ENCODE measurements at places on chromosomes 3 and 15. TPM values are rescaled to one million over a fixed set of nuclear protein-coding genes. Genes with fewer than 3 reads are reported as not detected.

DNA sequence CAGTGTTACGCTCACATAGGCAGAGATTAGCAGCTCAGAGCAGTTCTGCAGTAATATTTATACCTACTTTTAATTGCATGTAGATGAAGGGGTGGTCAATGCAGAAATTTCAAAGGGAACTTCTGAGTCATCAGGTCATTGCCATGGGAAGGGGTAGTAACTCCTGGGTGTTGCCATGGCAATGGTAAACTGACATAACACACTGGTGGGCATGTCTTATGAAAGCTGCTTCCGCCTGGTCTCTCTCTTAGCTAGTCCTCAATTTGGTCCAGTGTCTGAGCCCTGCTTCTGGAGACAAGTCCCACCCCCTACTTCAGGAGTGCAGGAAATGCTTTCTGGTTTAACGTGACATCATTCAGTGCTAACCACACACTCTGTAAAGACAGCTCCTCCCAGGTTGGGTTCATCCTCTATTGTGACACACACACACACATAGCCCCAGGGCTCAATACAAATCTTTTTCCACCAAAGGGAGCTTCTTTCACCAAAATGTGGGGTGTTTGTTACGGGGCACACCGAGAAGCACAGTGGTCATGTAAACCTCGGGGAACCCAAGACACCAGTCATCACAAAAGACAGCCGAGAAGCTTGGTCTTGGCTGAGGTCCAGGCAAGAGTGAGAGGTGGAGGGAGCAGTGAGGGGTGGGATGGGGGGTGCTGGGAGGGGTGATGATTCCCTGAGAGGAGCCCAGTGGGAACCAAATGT is 74.5 kb downstream of the TLE3 start:
- DNase-seq: peak; percentile 75

DNA sequence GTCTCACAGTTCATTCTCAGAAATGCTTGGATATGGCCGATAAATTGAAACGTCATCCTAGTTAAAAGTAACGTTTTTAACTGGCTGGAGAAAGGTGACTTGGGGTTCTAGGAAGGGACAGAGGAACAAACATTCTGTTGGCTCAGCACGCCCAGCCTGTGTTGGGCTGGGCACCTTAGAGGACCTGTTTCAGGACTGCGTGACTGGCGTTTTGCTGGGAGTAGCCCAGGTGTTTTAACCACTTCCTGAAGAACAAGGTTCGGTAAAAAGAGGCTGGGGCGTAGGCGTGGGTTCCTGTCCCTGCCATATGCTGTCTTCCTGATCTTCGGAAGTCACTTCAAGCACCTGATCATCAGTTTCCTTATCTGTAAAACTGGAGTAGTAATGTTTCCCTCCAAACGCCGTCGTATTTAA is 1.1 kb upstream of the TLNRD1 start:
- DNase-seq: no peak

GRCh38 chr3:169022457-169022856 is 641.1 kb downstream of the MECOM start:
- DNase-seq: no peak

DNA sequence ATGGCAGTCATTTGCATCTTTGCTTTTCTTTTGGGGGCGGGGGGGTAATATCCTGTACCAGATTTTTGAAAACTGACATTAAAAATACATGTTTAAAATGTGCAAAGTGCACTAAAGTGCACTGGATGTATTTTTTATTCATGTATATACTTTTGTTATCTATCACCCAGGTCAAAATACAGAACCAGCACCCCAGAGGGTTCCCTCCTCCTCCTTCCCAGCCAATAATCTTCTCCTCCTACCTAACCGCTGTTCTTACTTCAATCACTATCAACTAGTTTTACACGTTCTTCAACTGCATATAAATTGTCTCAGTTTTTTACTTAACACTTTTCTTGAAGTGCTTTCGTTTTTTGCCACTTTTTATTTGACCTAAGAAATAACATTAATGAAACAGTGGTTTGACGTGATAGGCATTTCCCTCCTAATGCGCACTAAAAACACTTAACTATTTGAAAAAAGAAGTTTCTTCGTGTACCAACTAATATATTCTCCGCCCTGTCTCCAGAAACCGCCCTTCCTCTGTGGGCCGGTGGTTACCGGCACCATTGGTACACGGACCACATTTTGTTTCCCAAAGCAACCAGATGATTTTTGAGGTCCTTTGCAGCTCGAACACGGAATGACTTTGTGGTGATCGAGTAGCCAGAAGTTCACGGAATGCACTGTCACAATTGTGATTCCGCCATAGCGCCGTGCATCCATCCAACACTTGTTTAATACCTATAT is 836 bp upstream of the AKAP13 start:
- no peak for DNase-seq

DNA sequence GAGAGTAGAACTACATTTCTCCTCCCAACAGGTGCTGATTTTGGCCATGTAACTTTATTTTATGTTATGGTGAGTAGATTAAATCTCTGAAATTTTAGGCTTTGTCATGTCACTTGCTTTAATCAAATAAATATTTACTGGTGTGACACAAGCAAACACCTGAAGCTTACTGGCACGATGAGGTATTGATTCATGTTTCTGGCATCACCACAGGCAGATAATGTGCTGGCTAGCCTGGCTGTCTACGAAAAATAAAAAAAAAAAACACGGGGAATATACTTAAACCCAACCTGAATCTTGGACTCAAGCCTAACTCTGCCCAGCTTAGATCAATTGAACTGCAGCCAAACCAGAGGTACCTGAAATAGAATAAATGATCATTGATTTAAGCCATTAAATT is 65.6 kb upstream of the CADM2 start:
- no peak for DNase-seq

- no peak for DNase-seq
Observed at GRCh38 chr3:3189961-3190360, 10.5 kb upstream of the CRBN start.

DNA sequence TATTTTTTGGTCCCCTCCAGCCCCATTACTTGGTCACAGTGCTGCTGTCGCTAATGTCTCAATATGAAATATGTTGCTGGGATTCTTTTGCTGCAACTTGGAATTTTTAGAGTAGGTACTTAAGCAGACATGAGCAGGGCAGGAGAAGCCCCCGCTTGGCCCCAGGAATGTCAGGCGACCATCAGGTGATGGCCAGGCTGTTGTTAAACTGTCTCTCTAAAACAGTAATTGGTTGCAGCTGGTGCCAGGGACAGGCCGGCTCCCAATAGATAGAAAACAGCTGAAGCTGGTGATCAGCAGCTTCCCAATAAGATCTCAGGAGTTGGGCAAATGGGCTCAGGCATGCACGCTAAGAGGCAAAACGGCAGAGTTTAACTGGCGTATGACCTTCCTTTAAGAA is 329.9 kb upstream of the TBL1XR1 start:
- no peak for DNase-seq

DNA sequence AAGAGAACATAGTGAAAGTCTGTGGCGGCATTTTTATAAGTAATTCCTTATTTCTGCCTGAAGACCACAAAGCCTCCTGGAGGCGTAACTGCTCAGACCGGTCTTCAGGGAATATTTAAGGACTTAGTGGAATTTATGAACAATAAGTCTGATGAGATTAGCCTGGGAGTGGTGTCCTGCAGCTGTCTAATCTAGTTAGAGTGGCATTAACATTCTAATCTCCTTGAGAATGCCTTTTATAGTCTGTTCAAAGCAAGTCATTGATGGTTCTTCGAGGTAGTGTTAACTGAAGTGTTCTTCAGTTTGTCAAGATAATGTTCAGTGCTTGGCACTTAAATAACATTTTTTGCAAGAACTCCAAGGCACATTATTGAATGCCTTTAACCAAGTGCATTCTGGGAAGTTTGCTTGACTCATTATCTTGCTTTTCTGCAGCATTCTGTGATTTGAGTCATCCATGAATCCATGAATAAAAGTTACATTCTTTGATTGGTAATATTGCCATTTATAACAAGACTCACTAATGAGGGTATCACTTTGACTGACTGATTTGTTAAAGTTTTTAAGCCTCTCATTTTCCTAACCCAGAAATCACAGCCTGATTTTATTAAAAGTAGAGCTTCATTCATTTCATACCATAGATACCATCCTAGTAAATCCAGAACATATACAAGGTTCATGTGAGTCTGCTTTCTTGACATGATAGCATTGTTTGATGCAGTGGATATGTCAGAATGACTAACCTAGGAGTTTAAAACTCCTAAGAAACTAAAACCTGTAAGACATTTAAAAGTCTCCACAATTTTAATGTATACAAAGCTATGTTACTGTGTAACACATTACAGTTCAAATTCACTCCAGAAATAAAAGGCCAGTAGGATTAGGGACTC is 12.5 kb downstream of the RBM5 start:
- peak; percentile 66 for DNase-seq

GRCh38 chr15:101255051-101255395 is 3.2 kb upstream of the CHSY1 start:
- peak; percentile 41 for DNase-seq

DNA sequence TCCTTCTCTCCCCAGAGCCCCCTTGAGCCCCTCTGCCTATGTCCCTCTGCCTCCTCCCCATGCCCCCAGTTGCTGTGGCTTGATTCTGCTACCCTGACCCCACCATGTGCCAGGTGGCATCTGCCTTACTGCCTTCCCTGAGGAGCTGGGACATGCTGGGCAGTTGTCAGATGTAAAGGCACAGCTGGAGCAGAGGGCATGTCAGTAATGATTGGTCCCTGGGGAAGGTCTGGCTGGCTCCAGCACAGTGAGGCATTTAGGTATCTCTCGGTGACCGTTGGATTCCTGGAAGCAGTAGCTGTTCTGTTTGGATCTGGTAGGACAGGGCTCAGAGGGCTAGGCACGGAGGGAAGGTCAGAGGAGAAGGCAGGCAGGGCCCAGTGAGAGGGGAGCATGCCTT is 3.5 kb upstream of the PPCDC start:
- no peak for DNase-seq

DNA sequence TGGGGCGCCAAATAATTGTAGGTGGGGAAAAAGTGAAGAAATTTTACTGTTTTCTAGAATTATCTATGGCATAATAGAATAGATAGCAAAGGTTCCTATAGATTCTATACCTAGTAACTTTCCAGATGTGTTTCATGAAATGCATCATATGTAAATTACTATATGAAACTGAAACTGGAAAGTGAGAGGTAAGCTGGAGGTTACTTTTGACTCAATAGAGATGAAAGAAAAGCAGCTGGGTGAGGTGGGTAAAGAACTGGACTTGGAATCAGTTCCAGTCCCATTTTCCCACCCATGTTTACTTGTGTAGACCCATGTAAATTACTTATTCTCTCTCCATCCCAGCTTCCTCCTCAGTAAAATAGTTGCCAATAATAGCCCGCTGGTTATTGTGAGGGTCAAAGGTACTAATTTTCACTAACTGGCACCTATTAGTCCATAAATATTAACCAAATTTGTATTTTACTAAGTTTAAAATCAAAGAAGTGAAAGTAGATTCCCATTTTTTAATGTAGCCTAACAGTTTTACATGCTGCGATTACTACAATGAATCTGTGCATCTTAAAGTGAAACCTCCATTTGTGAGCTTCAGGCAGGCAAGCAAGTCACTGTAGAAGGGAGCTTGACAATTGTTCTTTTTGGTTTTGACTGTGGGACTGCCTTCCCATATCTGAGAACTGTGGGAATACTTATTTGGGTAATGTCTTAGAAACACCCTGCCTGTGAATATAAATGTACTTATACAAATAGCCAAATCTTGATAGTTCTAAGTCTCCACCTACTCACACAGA is 312.1 kb downstream of the SLC9A9 start:
- no peak for DNase-seq

DNA sequence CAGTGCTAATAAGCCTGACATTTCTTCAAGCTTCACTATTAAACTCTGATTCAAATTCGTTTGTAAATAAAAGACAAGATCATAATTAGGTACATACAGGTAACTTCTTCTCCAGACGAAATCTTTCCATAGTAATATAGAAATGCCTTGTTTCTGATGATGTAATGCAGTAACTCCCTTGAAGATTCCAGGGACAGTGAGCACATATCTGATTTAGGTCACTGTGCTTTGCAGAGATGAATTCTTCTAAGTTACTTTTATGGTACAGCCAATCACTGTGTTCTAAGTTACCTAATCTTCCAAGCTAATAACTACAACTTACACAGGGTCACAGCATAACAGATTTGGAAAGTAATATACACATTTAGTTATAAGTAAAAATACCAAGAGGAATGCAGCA is 27.6 kb downstream of the SLC4A7 start:
- DNase-seq: peak; percentile 27

Gene ZNF860
- 0.07 TPM for polyA plus RNA-seq

Gene TNFAIP8L3
- 0.29 TPM for polyA plus RNA-seq

Gene GABRR3
- not detected for polyA plus RNA-seq

Gene QARS1
- 296 TPM for polyA plus RNA-seq

Gene SIDT1
- not detected for polyA plus RNA-seq

All from IMR-90 (cell line).